ENCODE measurements at places on chromosomes 5 and 9.

- DNase-seq = no peak
Measured at GRCh38 chr5:180153099-180153498, 55.9 kb downstream of the RASGEF1C start.

DNA sequence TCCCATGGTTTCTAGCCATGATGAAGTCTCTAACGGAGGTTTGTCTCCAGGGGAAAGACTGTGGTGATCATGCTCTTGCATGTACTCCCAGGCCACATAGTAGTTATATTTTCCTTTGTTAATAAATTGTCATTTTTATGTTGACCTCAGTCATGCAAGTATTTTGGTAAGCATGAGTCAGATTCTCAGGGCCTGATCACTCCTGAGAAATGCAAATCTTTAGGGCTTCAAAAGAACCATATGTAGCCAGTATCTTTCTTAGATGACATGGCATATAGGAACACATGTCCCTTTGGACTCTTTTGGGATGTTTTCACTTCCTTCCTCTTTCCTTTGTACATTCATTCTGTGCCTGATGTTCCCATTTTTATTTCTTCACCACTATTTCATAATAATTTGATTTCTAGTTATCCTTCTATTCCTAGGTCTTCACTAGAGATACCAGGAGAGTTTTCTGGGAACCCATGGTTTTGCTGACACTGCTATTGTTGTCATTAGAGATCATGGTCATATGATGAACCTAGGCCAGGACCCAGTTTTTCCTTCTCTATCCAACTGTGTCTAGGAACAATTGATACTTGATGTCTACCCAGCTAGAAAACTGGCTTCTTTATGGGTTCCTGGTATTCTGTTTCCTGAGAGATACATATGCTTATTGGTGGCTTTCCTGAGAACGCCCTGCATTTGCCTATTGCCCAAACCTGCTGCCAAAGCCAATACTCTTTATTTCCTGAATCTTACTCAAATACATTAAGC lies 248.1 kb upstream of the NREP start:
- DNase-seq = no peak

- DNase-seq = no peak
Measured at GRCh38 chr5:65926893-65927292, 518 bp downstream of the ERBIN start.

DNA sequence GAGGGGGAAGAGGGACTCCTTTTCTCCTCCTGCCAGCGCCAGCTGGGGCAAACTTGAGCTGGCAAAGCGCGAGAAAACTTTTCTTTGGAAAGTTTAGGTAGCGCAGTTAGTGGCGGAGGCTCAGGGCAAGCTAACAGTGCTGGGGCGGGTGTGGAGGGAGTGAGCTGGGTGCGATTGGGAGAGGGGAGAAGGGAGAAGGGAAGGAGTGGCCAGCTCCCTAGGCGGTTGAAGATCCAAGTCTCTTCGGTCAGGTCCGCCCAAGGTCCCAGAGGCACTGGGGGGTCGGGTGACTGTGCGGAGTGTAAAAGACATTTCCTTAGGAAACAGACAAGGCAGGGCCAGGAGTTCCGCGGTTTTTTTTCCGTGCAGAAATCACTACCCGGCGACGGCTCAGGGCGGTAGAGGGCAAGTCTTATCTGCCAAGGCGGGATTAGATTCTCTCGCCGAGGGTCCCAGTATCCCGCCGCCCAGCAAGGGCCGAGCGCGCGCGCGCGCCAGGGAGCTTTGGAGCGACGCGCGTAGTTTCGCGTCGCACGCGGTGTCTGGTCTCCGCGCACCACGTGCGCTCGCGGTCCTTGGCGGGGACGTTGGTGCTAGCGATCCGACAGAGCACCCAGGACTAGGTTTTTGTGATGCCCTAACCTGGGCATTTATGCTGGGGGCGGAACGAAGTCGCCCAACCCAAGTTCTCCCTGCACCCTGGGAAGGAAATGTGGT lies 33.6 kb upstream of the NFIB start:
- no peak for DNase-seq

DNA sequence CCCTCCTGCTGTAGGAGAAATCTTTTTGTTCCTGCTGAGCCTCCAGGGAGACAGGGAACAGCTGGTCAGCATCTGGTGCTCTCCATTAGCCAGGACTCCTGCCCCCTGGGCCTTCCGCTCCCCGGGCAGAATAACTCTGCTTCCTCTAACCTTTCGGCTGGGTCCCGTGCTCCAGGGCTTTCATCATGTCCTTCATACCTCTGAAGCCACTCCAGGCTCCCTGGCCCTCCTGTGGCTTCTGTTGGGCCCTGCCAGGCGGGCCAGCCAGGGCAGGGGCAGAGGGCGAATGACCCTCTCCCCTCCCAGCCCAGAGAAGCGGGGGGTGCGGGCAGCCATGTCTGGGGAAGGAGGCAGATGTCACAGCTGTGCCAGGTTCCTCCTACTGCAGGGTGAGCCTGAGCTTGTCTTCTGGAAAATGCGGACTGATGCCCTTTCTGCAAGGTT lies 81.7 kb upstream of the LMX1B start:
- DNase-seq = no peak

GRCh38 chr9:21320465-21320864 lies 14.7 kb downstream of the KLHL9 start:
- DNase-seq = no peak

DNA sequence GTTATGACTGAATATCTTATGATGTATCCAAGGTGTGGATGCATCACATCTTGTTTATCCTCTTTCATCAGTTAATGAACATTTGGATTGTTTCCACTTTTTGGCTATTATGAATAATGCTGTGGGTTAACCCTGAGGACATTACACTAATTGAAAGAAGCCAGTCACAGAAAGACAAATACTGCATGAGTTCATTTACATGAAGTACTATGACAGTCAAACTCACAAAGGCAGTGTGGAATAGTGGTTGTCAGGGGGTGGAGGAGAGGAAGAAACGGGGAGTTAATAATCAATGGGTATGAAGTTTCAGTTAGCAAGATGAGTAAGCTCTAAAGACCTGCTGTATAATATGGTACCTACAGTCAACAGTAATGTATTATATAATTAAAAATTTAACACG lies 409.4 kb upstream of the CTNND2 start:
- DNase-seq = no peak
